Trophoblast cell (in vitro differentiated cells and primary cell): ENCODE measurements at places on chromosomes 12 and 14.

- DNase-seq: no peak
- H3K27me3 ChIP-seq: no peaks in the 10 kb centered on the region
- H3K4me3 ChIP-seq: no peak overlapping the region
- H3K36me3 ChIP-seq: no peaks in the 10 kb centered on the region
- no peak overlapping the region for H3K27ac ChIP-seq
- no peaks in the 10 kb centered on the region for H3K4me1 ChIP-seq
Measured at GRCh38 chr14:64598404-64598803, 48.6 kb downstream of the PPP1R36 start.

- H3K27me3 ChIP-seq: no peaks in the 10 kb centered on the region
- H3K27ac ChIP-seq: peak overlapping the region; percentile 69
- DNase-seq: peak; percentile 80
- no peaks in the 10 kb centered on the region for H3K36me3 ChIP-seq
- peaks cover 26% of the 10 kb centered on the region for H3K4me1 ChIP-seq
- H3K4me3 ChIP-seq: peak overlapping the region; percentile 32
Measured at GRCh38 chr12:94615260-94616181, 34.8 kb downstream of the TMCC3 start.

- H3K27me3 ChIP-seq: no peaks in the 10 kb centered on the region
- no peaks in the 10 kb centered on the region for H3K36me3 ChIP-seq
- no peak overlapping the region for H3K4me3 ChIP-seq
- no peak for DNase-seq
Measured at GRCh38 chr12:89386138-89386537, 33.8 kb upstream of the DUSP6 start.

- H3K36me3 ChIP-seq: no peaks in the 10 kb centered on the region
- H3K27me3 ChIP-seq: peaks cover 18% of the 10 kb centered on the region
- H3K4me1 ChIP-seq: peaks cover 2% of the 10 kb centered on the region
- no peak overlapping the region for H3K27ac ChIP-seq
- no peak for DNase-seq
Measured at GRCh38 chr14:37620856-37621255, 25.4 kb downstream of the TTC6 start.

DNA sequence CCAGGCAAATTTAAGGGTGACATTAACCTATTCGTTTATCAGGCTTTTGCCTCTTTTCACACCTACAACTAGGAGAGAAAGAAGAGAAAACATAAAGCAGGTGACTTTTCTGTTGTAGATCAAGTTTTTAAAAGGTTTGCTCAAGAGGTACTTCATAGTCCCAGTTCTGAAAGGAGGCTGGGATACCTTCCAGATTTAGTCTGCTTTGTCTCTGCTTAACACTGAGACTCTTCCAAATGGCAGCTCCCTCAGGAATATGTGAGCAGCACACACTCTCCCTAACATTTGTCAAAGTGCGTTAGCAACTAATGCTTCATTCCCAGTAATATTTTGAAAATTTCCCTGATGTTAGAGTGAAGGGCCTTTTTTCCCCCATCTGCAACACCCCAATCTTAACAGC, 133.7 kb upstream of the RASSF8 start:
- H3K4me3 ChIP-seq: no peak overlapping the region
- H3K4me1 ChIP-seq: peaks cover 6% of the 10 kb centered on the region
- H3K27ac ChIP-seq: no peak overlapping the region

DNA sequence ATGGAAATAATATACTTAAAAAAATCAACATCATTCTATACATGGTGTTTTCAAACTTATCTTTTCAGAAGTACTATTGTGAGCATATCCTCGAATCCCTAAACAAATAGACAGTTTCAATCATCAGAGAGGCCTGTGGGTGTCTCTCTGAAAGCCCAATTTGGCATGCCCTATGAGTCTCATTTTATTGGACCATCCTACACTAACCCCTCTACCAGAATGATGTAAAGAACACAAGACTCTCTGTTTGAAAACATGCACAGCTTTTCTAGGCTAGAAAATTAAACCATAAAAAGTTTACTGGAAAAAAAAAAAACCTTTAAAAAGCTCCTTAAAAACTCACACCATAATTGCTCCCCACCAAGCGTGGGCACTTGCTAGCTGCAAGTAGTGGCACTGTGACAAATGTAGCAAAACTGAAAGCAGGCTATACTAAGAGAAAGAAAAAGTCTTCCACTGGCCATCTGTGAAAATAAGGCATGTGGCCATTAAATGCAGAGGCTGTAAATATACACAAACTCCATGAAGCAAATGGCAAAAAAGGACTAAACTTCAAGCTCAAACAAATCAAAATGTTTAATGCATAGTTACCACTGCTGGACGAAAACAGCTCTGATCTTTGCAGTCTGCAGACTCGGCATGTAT, 394.2 kb downstream of the SOX5 start:
- no peaks in the 10 kb centered on the region for H3K36me3 ChIP-seq
- no peak for DNase-seq
- no peak overlapping the region for H3K27ac ChIP-seq
- H3K4me3 ChIP-seq: no peak overlapping the region

DNA sequence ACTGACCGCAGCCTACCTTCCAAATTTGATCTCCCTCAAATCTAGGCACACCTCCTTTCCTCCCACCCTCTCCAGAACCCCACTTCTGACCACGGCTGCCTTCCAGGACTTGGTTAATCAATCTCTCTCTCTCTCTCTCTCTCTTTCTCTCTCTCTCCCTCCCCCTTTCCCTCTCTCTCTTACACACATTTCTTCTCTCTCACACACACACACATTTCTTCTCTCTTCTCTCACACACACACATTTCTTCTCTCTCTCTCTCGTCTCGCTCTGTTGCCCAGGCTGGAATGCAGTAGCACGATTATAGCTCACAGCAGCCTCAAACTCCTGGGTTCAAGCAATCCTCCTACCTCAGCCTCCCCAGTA, 521 bp upstream of the GMFB start:
- no peak for DNase-seq
- H3K4me1 ChIP-seq: peaks cover 18% of the 10 kb centered on the region
- peak overlapping the region; percentile 52 for H3K4me3 ChIP-seq
- no peaks in the 10 kb centered on the region for H3K27me3 ChIP-seq
- no peaks in the 10 kb centered on the region for H3K36me3 ChIP-seq
- H3K27ac ChIP-seq: peak overlapping the region; percentile 97

DNA sequence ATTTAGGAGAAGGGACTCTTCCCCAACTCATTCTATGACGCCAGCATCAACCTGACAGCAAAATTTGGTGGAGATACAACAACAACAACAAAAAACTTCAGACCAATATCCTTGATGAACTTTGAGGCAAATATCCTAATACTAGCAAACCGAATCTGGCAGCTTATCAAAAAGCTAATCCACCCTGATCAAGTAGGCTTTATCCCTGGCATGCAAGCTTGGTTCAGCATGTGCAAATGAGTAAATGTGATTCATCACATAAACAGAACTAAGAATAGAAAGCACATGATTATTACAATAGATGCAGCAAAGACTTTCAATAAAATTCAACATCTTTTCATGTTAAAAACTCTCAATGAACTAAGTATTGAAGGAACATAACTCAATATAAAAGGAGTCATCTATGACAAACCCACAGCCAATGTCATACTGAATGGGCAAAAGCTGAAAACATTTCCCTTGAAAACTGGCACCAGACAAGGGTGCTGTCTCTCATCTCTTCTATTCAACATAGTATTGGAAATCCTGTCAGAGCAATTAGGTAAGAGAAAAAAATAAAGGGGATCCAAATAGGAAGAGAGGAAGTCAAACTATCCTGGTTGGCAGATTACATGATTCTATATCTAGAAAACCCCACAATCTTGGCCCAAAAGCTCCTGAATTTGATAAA, 233.3 kb downstream of the CCDC59 start:
- no peak overlapping the region for H3K4me3 ChIP-seq
- no peak overlapping the region for H3K27ac ChIP-seq
- DNase-seq: no peak
- no peaks in the 10 kb centered on the region for H3K36me3 ChIP-seq

GRCh38 chr14:21822109-21822508, 148.5 kb upstream of the OR4E1 start:
- DNase-seq: no peak
- H3K4me3 ChIP-seq: no peak overlapping the region
- no peaks in the 10 kb centered on the region for H3K27me3 ChIP-seq
- H3K27ac ChIP-seq: no peak overlapping the region

- no peak overlapping the region for H3K4me3 ChIP-seq
- H3K27me3 ChIP-seq: no peaks in the 10 kb centered on the region
- no peak for DNase-seq
- H3K36me3 ChIP-seq: no peaks in the 10 kb centered on the region
- no peak overlapping the region for H3K27ac ChIP-seq
- peaks cover 7% of the 10 kb centered on the region for H3K4me1 ChIP-seq
Measured at GRCh38 chr12:29152981-29153630, 4.0 kb downstream of the FAR2 start.

DNA sequence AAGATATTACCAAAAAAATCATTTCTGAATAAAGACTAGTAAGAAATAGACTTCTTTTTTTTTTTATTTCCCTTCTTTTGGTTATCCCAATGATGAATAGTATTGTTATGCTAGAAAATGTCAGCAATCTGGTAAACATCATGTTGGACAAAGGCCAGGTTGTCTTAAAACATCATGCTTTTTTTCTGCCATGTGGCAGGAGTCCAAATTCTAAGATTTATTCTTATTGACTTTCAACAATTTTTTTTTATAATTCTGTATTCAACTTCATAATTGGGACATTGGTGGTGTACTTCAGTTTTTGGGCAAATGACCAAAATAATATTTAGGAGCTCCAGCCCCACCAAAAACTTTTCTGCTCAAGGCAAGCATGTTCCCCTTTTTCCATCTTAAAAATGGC, 10.5 kb downstream of the DCN start:
- H3K4me1 ChIP-seq: peaks cover 3% of the 10 kb centered on the region
- H3K27me3 ChIP-seq: no peaks in the 10 kb centered on the region
- no peak overlapping the region for H3K4me3 ChIP-seq
- no peak overlapping the region for H3K27ac ChIP-seq
- H3K36me3 ChIP-seq: no peaks in the 10 kb centered on the region
- DNase-seq: no peak

- no peaks in the 10 kb centered on the region for H3K27me3 ChIP-seq
- H3K36me3 ChIP-seq: no peaks in the 10 kb centered on the region
- H3K27ac ChIP-seq: no peak overlapping the region
- peaks cover 6% of the 10 kb centered on the region for H3K4me1 ChIP-seq
- DNase-seq: no peak
- no peak overlapping the region for H3K4me3 ChIP-seq
Measured at GRCh38 chr14:89270439-89271227, 146.4 kb downstream of the FOXN3 start.

- peaks cover 22% of the 10 kb centered on the region for H3K36me3 ChIP-seq
- no peaks in the 10 kb centered on the region for H3K27me3 ChIP-seq
- H3K4me3 ChIP-seq: no peak overlapping the region
- DNase-seq: no peak
- no peak overlapping the region for H3K27ac ChIP-seq
Measured at GRCh38 chr14:55349565-55349964, 62.1 kb downstream of the ATG14 start.

DNA sequence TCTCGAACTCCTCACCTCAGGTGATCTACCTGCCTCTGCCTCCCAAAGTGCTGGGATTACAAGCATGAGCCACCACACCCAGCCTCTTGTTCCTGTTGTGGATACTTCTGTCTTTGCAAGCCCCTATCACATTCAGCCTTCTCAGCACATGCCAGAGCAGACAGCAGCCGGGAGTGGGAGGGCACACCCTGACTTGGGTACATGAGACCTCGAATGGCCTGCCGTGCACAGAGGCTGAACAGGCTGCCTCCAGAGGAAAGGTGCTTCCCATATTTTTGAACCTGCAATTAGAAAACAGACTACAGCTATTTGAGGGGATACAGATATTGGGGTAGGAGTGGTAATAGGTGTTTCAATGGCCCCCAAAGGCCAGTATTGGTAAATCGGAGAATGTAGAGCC, 307.3 kb upstream of the DIO3 start:
- H3K36me3 ChIP-seq: no peaks in the 10 kb centered on the region
- DNase-seq: no peak
- no peaks in the 10 kb centered on the region for H3K27me3 ChIP-seq
- no peak overlapping the region for H3K27ac ChIP-seq
- H3K4me1 ChIP-seq: no peaks in the 10 kb centered on the region

DNA sequence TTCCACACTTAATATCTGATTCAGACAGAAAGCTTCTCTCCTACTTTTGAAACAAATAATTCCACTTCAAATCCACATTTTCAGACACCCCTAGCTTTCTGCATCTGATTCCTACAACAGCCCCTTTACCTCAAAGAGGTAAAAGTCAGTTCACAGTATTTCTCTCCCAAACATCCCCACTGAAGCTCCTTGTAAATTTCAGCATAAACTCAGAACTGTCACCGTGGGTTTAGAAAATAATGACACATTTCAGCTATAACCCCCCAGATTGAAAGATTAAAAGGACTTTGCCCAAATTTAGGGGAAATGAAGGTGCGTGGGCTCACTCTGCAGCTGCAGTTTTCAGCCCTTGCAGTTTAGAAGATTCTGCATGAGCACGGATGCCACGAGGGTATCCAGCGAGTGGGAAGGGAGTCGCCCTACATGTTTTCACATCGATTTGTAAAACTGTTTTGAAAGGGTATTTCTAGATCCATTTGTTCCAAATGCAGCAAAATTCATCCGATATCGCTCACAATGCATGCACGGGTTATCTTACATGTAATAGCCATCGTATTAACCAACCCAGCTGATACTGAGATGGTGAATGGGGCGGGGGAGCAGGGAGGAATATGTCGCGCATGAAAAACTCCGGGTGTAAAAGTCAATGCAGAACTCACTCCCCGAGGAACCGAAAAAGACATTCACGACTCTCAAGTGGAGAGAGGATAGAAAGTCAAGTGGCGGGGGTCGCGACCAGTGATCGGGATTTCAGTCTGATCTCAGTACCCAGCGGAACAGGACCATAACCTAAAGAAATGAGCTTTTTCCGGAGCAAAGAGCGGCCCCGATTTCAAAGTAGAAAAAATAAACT, 5.0 kb upstream of the CCND2 start:
- H3K4me3 ChIP-seq: peak overlapping the region; percentile 67
- H3K27me3 ChIP-seq: peaks cover 25% of the 10 kb centered on the region
- no peak overlapping the region for H3K27ac ChIP-seq
- DNase-seq: no peak

- DNase-seq: no peak
- peaks cover 8% of the 10 kb centered on the region for H3K36me3 ChIP-seq
- no peak overlapping the region for H3K4me3 ChIP-seq
- H3K27ac ChIP-seq: no peak overlapping the region
- no peaks in the 10 kb centered on the region for H3K27me3 ChIP-seq
Measured at GRCh38 chr12:2672863-2673262, 121.9 kb upstream of the FKBP4 start.

- H3K27ac ChIP-seq: no peak overlapping the region
- peak; percentile 42 for DNase-seq
- H3K36me3 ChIP-seq: no peaks in the 10 kb centered on the region
- H3K4me3 ChIP-seq: no peak overlapping the region
- no peaks in the 10 kb centered on the region for H3K27me3 ChIP-seq
- peaks cover 28% of the 10 kb centered on the region for H3K4me1 ChIP-seq
Measured at GRCh38 chr12:124543052-124543589, 24.3 kb downstream of the NCOR2 start.
